ENCODE measurements at places on chromosomes 5 and 9.

DNA sequence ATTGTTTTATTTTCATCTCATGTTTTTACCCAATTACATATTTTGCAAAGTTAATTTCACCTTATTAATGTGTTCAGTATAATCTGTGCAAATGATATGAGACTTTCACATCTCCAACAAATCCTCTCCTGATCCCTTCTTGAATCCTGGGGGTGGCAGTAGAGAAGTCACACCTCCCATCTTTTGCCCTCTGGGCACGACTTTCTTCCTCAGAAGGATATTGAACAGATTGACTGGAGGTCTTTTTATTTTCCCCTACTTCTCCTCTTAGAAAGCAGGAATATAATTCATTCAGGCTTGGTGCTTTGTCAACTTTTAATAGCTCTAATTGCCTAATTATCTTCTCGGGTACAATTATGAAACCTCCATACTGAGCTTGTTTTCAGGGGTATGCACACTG lies 1037.1 kb upstream of the NUDT12 start:
- no peak for DNase-seq

GRCh38 chr5:74019923-74020322 lies 393.9 kb downstream of the ARHGEF28 start:
- DNase-seq: no peak

- no peak for DNase-seq
Measured at GRCh38 chr5:29061381-29061780, 2023.0 kb upstream of the CDH9 start.

DNA sequence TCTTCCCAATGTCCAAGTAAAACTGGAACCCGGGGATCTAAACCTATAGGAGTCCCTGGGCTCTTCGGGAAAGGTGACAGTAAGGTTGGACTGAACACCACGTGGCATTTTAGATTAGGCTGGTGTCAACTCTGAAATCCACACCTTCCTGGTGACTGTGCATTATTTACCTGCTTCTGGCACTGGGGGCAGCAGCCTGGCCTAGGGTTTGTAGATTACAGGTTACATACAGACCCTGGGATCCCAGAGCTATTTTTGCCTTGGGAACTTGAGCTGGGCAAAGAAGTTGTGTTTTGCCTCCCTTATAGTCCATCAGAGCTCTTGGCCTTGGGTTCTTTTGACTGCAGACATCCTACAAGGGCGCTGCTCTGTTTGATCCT lies 173.2 kb downstream of the DAB2IP start:
- DNase-seq: no peak

DNA sequence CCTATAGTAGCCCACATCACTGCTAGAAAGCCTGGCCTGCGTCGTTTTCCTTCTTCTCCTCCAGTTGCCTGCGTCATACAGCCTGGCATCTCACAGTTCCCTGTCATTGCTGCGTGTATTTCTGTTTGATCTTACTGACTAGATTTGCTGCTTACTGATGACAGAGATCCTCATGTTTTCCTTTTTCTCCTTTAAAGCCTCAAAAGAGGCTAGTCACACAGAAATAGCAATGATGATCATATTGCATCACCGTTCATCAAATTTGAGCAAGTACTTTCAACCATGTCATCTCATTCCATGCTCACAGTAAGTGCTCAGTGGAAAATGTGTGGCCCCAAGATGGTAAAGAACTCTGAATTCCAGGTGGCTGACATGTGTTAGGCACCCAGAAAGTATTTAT lies 76.8 kb downstream of the MVB12B start:
- no peak for DNase-seq

- DNase-seq: no peak
Measured at GRCh38 chr5:159442206-159442850, 112.0 kb upstream of the IL12B start.

- DNase-seq: no peak
Measured at GRCh38 chr5:18036531-18036930, 402.3 kb downstream of the TAF11L14 start.

GRCh38 chr5:175556794-175557193 lies 78.4 kb downstream of the SFXN1 start:
- no peak for DNase-seq

DNA sequence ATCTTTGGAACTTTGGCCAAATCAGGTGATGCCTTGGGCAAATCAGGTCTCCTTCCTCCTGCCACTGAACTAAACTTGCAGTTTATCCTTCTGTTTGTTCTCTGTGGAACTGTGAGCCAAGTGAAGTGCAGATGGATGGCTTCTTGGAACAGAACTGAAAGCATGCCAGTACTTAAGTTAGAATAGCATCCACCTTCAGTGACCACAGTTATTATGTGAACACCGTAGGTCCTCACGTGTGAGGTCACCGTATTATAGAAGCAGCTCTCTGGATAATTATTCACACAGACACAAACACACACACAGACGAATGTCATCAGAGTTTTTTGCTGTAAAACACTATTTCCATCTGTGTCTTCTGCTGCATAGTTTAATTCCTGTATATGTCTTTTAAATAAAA lies 162.6 kb downstream of the EFNA5 start:
- DNase-seq: no peak

GRCh38 chr5:38670878-38671277 lies 114.4 kb upstream of the LIFR start:
- no peak for DNase-seq

- DNase-seq: no peak
Measured at GRCh38 chr9:136614967-136615623, 47.6 kb upstream of the EGFL7 start.

- no peak for DNase-seq
Measured at GRCh38 chr5:138713247-138713646, 40.0 kb upstream of the CTNNA1 start.

DNA sequence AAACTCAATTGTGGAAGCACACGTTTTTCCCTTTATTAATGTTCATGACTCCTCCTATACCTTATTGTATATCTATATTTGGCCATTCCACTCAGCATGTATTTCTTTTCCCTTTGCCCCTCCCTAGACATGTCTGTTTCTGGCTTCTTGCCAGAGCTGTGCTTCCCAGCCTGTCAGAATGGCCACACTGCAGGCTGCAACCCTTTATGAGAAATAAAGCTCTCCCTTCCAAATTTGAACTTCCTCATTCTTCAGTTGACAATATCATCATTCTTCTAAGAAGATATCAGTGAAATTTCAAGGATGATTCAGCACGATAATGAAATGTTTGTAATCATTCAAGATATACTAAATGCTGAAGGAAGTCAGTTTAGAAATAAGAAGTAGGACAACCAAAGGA lies 107.6 kb upstream of the PRSS3 start:
- DNase-seq: no peak

DNA sequence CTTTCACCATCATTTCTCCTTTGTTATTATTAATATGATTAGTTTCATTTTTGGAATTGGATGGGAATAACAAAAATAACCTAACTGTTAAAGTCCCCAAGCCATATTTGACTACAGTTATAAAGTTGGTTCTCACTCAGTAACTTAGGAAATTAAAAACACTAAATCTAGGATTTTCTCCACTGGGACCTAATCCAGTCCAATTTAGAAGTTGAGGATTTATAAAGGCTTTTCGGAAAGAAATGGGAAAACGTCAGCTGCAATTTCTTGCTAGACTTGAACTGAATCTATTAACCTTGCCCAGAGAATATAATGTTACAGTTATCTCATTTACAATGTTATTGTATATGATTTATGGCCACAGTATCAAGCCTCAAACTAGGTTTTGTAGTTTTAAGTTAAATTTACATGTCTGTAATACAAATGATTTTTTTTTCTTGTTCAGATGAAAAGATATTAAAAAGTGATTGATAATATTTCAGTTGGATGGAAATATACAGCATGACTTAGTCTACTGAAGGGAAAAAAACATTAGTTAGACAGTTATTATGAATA lies 524.3 kb upstream of the GRAMD2B start:
- DNase-seq: no peak

GRCh38 chr9:79015951-79016350 lies 555.8 kb upstream of the TLE4 start:
- no peak for DNase-seq

DNA sequence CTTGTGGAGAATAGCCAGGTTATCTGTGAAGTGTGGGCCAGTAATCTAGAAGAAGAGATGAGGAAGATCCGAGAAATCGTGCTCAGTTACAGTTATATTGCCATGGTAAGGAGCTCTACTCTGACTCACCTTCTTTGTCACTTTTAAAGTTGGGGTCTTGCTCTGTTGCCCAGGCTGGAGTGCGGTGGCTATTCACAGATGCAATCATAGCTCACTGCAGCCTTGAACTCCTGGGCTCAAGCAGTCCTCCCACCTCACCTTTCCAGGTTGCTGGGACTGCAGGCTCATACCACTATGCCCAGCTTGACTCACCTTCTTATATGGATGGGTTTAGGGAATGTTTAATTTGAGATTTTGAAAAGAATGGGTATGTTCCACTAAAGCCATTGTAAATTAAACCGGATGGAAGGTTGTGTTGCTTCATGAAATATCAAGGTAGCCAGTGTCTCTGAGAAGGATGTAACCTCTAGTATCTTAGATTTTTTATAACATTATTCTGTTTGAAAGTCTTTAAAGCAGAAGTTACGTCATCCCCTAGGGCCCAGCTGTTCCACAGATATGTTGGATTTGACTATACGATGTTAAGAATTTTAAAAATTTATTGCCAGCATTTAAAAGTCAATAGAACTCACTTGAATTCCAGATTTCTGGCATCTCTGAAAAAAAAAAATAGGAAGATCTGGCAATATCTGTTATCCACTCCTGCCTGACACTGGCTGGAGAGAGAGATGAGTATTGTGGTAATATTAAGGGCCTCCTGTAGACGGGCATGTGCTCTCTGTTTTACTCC lies 5.1 kb downstream of the CNOT8 start:
- no peak for DNase-seq

DNA sequence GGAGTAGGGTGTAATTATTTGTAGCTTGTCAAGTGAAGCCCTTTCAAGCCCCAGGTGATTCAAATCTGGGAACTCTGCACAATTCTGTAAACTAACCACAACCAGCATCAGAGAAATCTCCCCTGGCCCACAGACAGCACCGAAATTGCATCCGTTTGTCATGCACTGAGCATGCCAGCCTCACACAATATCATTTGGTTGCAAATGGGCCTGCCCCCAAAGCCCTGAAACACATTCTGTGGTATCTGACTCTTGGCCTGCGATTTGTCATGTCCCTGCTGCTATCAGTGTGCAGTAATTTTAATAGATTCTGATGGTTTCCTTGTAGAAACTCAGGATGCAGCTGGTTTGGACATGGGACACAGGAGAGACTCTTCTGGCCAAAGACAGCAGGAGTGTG lies 35.3 kb downstream of the SNX24 start:
- DNase-seq: no peak

DNA sequence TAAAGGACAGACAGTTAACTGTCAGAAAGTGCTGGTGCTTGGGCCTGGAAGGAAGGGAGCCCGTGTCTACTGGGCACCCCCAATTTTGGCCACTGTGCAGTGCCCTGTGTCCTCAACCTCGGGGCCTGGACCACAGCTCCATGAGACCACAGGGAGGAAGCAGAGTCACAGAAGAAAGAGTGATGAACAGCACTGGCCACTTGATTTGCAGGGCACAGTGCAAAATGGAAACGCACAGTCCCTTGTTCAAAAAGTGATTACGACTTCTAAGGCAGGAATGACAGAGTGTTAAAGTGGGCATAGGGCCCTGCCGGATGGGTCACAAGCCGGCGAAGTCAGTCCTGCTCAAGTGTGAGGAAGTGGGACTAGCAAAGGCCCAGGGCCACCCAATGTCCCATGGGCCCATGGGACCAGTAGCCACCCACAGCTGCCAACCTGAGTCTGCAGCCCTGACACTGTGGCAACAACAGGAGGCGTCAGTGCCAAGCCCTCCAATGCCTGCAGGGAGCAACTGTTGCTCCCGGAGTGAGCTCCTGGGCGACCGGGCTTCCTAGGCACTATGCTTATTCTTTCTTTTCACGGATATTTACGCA lies 85.4 kb downstream of the ADAMTS2 start:
- DNase-seq: no peak

DNA sequence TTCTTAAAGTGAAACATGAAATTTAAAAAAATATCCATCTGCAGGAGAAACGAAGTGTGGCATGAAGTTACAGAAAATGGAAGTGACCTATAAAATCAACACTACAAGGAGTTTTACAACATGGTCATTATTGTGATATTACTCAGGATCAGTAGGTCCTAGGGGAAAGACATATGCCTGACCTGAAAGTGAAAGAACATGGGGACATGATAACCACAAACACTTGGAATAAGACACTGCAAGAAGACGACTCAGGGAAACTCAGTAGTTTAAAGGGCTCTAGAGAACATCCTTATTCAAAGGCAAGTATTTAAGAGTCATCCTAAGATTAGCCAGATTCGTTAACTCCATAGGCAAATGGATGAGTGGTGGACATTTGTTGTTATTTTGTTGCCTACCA lies 19.9 kb upstream of the LPAR1 start:
- no peak for DNase-seq

- DNase-seq: no peak
Measured at GRCh38 chr5:19555876-19556275, 432.1 kb downstream of the CDH18 start.
